Upper lobe of right lung (tissue), 1 donor: ENCODE measurements at places on chromosomes 11 and 22. TPM values are rescaled to one million over a fixed set of nuclear protein-coding genes. Genes with fewer than 3 reads are reported as not detected.

Gene KCNA4
- 2.1 TPM for total RNA-seq

Gene CNIH2
- 1.6 TPM for total RNA-seq

GRCh38 chr11:723120-723883 is 17.3 kb downstream of the EPS8L2 start:
- H3K4me1 ChIP-seq, result peaks cover 26% of the 10 kb centered on the region
- no peak overlapping the region for H3K4me3 ChIP-seq
- H3K36me3 ChIP-seq, result no peaks in the 10 kb centered on the region
- H3K27me3 ChIP-seq, result peaks cover 34% of the 10 kb centered on the region
- no peak overlapping the region for H3K27ac ChIP-seq

DNA sequence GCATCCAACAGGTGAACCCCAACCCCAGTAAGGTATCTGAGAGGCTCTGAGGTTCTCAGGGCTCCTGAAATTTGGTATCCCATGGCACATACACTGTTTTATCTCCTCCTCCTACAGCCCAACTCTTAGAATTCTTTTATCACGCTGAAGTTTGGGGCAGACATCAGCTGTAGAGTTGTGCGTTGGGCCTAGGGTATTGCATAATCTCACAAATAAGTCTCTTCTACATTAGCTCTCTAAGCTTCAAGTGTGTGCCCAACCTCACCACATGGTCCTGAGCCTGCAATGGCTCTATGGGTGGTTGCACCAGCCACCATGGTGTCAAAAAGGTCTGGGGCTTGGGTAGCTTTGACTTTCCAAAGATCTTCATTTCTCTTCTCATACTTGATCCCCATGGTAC is 603.0 kb downstream of the BUD13 start:
- no peaks in the 10 kb centered on the region for H3K27me3 ChIP-seq
- no peak overlapping the region for H3K27ac ChIP-seq
- H3K4me3 ChIP-seq, result no peak overlapping the region
- no peaks in the 10 kb centered on the region for H3K36me3 ChIP-seq
- DNase-seq, result no peak

- peaks cover 4% of the 10 kb centered on the region for H3K4me1 ChIP-seq
- no peak overlapping the region for H3K4me3 ChIP-seq
- H3K27me3 ChIP-seq, result no peaks in the 10 kb centered on the region
- no peak overlapping the region for H3K27ac ChIP-seq
Measured at GRCh38 chr11:87125257-87125656, 87.5 kb downstream of the TMEM135 start.

DNA sequence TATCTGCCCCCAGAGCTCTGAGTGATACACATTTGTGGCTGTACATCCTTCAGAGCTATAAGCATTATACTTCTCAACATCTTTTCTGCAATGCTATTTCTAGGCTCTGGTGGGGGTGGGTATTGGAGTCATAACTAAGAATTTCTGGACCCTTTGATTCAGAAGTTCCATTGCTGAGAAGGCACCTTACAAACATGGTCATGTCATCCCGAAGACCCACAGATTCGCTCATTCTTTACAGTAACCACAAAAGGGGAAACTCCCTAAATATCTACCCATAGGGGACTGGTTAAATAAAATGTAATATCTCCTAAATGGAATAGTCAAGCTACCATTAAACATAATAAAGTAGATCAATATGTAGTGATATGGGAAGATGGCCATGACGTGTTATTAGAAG is 98.8 kb downstream of the PRR5L start:
- H3K27me3 ChIP-seq, result no peaks in the 10 kb centered on the region
- peaks cover 15% of the 10 kb centered on the region for H3K4me1 ChIP-seq
- no peak overlapping the region for H3K27ac ChIP-seq
- no peak overlapping the region for H3K4me3 ChIP-seq

- no peak overlapping the region for H3K27ac ChIP-seq
- no peaks in the 10 kb centered on the region for H3K27me3 ChIP-seq
- no peaks in the 10 kb centered on the region for H3K4me1 ChIP-seq
- no peak overlapping the region for H3K4me3 ChIP-seq
Measured at GRCh38 chr11:129543515-129544290, 168.1 kb downstream of the BARX2 start.
